ENCODE measurements at places on chromosomes 7 and 10.
A peak's percentile ranks its signal among the peaks of the same experiment; 100 is the strongest.

- DNase-seq = no peak
Measured at GRCh38 chr10:59138052-59138451, 38.4 kb upstream of the PHYHIPL start.

GRCh38 chr10:102863660-102864059, 5.6 kb upstream of the AS3MT start:
- peak; percentile 34 for DNase-seq

- peak; percentile 66 for DNase-seq
Measured at GRCh38 chr7:32516551-32517100, 21.3 kb downstream of the AVL9 start.

- no peak for DNase-seq
Measured at GRCh38 chr10:124164264-124164663, 70.9 kb upstream of the CHST15 start.

GRCh38 chr7:119482209-119482608, 790.8 kb upstream of the KCND2 start:
- DNase-seq = peak; percentile 14

- no peak for DNase-seq
Measured at GRCh38 chr7:67907792-67908191, 911.2 kb downstream of the TYW1 start.

GRCh38 chr7:131188367-131189339, 139.0 kb upstream of the MKLN1 start:
- DNase-seq = peak; percentile 99

- no peak for DNase-seq
Measured at GRCh38 chr7:108083980-108084379, 46.2 kb downstream of the LAMB4 start.

- no peak for DNase-seq
Measured at GRCh38 chr10:88915781-88916180, 35.7 kb downstream of the STAMBPL1 start.

DNA sequence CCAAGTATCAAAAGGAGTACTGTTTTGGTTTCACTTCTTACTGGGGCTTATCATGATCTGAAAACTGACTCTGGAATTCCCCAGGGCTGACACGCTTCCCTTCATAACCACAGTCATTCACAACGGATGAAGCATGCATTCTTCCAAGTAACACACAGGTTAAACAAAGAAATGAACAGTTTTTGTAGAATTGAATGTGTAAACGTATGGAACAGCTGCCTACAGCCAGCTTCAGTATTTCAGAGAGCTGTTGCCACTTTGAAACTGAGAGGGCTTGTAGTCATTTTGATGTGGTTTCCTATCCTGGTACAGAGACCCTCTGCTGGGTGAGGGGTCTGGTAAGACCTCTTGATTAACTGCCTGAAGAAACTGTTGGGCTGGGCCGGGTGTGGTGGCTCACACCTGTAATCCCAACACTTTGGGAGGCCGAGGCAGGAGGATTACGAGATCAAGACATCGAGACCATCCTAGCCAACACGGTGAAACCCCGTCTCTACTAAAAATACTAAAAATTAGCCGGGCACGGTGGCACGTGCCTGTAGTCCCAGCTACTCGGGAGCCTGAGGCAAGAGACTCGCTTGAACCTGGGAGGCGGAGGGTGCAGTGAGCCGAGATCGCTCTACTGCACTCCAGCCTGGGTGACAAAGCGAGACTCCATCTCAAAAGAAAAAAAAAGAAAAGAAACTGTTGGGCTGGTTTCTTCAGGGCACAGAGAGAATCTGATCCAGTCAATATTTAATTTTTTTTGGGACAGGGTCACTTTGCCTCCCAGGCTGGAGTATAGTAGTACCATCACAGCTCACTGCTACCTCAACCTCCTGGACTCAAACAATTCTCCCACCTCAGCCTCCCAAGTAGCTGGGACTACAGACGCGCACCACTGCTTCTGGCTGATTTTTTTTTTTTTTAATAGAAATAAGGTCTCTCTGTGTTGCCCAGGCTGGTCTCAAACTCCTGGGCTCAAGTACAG, 4.7 kb downstream of the NFE2L3 start:
- DNase-seq = peak; percentile 98

DNA sequence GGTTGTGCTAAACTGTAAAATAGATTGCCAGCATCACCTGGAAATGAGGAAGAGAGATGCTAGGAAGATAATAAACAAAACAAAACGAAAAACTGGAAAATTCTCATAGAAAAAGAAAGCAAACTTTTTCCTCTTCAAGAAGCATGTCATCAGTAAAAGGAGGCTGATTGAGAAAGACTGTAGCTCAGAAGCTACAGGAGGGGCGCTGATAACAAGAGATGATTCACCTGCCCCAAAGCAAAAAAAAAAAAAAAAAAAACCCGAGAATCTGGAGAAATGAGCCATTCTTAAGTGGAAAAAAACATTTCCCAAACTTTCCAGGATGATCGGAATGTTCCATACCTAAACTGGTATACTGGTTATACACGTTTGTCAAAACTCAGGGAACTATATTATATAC, 130.5 kb upstream of the C1QL3 start:
- DNase-seq = peak; percentile 66
